T-helper 17 cell (primary cell): ENCODE measurements at places on chromosomes 3 and 15.

DNA sequence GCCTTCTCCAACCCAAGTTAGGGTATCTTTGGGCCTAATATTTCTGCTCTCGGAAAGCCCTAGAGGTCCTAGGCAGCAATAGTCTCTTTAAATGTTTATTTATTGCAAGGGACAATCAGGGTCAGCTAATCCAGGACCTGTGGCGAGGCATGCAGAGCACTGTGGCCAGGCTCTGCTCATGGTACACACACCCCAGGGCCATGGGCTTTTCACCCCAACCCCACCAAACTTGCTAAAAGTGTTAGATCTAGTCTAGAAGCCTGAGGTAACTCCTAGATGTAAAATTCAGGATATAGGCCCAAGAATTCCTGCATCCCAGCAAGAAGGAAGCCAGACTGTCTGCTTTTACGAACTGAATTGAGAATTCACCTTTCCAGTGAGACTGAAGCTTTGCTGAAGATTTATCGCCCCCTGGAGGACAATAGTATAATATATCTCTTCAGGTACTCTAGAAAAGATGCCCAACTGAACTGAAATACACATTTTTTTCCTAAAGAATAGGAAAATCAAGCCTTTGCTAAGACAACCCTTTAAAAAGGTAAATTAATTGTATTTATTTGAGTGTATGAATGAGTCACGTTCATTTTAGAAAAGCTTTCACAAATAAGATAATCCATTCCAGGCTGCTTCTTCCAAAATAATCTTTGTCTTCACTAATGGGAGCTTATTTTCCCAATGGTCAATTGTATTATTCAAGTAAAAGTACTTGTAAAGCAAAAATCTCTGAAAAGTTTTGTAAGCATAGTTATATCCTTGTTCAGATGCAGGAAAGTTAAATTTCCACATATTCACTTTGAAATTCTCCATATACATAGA is 89.8 kb downstream of the LRRC3B start:
- DNase-seq = no peak

DNA sequence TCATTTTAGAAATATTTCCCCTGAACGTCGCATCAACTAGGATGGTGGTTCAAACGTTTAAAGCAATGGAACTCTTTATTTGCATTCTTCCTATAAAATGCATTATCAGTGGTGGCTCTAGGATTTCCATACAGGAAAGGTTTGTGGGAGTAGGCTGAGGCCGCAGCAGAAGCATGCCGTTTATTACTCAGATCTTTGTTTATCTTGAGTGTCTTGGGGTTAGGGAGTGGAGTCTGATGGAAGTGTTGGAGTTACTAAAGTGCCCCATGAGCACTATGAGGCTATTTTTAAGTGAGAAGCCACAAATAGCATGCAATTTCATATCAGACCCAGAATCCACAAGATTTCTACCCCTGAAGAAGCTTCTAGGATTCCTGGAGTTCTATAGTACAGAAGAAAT is 26.2 kb downstream of the ATOSA start:
- DNase-seq = no peak

DNA sequence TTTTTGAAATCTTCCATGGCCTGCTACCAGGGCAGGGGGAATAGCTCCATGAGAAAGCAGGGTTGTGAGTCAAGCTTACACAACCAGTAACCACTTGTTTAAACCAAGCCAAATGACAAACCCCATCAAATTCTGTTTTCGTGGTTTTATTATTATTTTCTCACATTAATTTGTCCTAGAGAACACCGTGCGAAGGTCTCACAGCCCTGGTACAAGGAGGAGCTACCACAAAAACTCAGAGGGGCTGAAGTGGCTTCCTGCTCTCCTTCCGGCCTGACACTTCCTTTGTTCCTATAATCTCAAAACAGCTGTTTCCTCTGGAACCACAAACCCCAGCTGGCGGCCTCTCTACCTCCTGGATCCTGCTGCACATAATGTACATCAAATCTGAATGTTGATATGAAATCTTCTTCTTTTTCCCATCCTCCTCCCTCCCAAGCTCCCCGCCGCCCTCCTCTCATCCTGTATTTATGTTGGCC is 375.9 kb downstream of the MCTP2 start:
- DNase-seq = no peak

GRCh38 chr3:71299160-71299559 is 284.4 kb downstream of the FOXP1 start:
- DNase-seq = no peak

DNA sequence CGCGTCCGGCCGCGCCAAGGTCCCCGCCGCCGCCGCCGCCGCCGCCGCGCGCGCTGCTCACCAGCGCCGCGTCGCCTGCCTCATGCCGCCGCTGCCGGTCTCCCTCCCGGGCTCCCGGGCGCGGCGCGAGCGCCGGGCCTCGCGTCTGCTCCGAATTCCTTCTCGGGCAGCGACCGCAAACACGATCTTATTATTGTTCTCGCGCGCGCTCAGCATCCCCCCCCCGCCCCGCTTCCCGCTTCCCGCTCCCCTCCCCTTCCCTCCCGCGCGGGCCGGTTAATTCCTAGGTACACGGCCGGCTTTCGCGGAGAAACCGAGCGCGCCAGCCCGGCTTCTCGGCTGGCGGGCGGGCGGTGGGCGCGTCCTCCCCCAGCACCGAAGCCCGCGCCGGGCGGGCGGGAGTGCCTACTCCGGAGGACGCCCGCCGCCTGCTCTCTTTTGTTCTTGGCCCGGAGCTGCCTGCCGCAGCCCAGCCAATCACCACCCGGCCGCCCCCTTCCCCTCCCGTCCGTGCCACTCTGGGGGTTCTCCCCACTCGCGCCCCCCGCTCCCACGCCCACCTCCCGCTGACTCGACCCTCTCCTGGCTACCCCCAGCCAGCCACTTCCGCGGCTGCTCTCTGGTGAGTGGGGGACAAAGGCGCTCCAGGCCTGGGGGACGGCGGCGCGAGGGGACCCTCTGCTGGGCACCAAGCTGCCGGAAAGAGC is at the start of gene HDGFL3:
HDGFL3 (minus strand) TSS at position 164 of the 707 bp plus-strand sequence. CDS start 409 bp downstream, outside the sequence.
- DNase-seq = no peak

DNA sequence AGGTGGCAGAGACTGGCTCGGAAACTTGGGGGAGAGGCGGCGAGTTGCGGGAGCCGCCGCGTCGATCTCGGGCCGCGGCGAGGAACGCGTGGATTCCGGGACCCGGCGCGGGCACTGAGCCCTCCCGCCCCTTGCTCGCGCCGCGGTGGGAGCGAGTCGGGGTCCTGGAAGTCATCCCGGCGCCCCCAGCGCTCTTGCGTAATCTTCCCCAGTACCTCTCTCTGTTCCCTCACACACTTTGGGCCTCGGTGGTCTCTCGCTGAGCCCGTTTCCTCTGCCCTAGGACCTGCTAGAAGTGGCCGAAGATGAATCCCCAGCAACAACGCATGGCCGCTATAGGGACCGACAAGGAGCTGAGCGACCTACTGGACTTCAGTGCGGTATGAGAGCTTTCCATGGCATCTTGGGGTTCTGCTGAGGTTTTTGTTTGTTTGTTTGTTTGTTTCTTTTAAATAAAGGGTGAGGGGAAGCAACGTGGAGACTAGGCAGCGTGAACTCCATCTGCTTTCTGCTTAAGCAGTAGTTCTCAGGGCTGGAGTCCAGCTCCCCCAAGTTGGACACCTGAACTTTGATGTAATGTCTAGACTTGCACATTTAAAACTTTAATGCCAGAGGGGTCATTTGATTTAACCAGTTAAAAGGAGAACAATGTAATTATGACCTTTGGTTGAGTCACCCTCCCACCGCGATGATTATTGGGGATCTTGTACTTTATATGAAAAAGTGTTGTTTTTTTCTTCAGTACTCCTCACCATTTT is 1.3 kb downstream of the TCF12 start:
- no peak for DNase-seq

GRCh38 chr3:42276141-42277132 is 10.5 kb upstream of the CCK start:
- no peak for DNase-seq

DNA sequence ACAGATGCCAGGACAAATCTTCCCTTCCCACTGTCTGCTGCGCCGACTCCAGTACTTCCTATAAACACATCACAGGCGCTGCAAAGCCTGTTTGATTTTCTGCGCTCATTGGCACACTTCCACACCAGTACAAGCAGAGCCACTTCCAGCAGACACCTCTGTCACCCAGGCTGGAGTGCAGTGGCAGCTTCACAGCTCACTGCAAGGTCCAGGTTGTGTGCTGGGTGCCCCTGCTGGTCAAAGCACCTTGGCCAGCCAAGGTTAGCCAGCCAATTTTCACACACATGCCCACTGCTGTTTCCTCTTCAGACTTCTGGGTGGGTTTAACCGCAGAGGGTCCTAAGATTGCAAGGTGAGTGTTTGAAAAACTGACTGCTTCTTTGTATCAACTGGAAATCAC is 4.9 kb downstream of the CHDH start:
- DNase-seq = no peak

- DNase-seq = no peak
These were observed 254.2 kb downstream of the GAP43 start for GRCh38 chr3:115877615-115877899.

- no peak for DNase-seq
These were observed 16.8 kb upstream of the FMN1 start for GRCh38 chr15:33211176-33211808.

- DNase-seq = no peak
These were observed 139.9 kb upstream of the KCNMB2 start for GRCh38 chr3:178396318-178396717.
